Neuronal stem cell (in vitro differentiated cells): ENCODE measurements at places on chromosomes 3 and 15.

DNA sequence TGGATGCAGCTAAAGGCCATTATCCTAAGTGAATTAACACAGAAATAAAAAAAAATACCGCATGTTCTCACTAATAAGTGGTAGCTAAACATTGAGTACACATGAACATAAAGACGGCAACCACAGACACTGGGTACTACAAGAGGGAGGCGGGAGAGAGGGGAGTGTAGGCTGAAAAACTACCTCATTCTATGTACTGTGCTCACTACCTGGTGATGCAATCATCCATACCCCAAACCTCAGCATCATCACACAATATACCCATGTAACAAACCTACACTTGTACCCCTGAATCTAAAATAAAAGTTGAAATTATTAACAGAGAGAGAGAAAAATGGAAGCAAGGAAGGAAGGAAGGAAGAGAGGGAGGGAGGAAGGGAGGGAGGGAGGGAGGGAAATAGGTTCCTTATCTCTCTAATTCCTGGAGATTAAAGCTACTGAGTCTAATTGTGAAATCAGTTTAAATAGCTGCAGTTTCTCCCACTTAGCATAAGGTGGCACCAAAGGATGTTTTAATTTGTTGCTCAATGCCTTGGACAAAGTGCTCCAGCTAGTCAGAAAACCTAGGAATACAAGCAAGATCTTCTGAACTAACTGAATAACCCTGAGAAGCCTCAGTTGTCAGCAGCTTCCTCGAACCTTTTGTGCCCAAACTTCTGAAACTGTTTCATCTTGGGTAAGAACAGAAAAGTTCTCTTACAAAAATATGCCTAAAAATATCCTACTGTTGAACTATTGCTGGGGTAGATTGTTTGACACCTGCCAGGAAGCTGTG, 79.4 kb upstream of the ATP11B start:
- DNase-seq: no peak

DNA sequence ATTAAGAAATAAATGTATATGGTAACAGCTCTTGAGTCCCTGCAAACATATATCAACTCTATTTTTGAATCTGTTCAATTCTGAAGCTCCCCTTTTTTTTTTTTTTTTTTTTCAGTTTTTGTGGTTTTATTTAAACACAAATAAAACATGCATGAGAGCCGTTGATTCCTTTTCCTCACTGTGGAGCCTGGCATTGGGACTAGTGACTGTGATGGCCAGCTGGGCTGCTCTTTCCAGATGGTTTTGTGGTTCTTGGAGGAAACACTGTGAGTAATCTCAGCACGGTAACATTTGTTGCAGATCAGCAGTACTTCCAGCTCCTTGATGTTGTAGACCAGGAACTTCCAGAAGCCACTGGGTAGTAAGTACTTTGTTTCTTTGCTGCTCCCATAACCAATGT, 15.9 kb downstream of the EMC7 start:
- no peak for DNase-seq

- DNase-seq: no peak
Measured at GRCh38 chr15:47670365-47670764, 46.9 kb upstream of the SEMA6D start.

DNA sequence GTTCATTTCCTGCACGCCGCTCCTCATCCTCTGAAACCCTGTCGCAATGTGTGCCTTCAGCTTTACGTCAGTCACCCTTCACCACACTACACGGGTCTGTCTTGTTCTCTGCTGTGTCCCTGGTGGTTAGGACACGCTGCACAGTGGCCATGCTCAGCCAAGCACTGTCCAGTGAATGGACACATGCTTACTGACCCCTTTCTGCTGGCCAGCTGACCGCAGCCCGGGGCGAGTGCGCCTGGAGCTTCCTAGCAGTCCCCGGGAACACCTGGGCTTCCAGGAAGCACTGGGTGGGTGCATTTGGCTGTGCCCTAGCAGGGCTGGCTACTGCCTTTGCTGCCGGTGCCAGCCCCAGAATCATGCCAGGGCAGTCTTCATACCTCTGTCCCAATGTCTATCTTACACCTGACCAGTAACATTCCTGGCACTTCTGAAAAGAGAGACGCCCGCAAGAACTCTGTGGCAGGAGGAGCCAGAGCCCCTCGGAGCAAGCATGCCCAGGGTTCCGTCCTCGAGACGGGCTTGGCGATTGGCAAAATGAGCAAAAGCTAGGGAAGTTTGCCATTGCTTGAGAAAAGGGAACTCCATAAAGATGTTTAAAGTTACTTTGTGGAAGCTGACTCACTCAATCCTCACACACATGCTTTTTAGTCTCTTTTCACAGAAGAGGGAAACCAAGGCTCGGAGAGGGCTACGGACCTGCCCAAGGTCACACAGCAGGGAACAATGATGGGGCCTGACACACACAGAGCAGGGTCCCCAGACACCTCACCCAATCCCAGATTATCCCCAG, 15.7 kb upstream of the ZXDC start:
- no peak for DNase-seq

DNA sequence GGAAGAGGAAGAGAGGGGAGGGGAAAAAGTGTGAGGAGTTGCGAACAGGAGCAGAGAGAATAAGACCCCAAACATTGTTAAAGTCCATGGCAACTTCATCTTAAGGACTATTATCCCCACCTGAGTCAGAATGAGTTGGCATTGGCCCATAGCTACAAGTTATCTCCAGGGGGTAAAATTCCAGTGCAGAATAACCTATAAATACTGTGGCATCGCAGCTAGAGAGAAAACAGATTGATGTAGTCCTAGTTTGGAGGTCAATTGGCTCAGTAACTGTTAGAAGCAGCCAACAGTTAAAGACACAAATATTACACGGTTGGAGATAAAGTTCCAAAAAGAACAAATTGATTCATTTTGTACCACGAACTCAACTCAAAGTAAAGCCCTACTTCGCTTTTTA, 313.9 kb upstream of the CCDC54 start:
- DNase-seq: no peak

DNA sequence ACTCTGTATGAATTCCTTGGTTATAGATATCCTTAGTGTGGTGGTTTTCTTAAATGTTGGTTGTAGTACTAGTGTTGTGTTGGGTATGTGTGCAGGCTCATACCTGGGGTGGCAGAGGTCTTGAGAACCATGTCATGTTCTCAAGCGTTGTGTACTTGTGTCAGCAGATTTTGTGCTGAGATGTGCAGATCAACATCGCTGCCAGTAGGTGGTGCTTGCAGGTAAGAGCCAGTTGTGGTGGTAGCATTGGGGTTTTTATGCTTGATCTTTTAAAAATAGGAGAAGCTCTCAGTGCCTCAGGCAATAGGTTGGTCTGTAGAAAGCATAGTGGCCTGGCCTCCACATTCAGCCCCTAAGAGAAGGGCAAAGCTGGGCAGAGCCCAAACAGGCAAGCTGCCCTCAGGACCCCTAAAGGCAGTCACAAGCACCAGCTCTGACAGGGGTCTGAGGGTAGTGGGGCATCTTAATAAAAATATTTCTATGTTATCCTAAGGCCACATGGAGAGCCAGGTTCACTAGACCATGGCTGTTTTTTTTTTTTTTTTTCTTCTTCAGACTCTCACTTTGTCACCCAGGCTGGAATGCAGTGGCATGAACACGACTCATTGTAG, 164.0 kb downstream of the IL20RB start:
- peak; percentile 24 for DNase-seq

- no peak for DNase-seq
Measured at GRCh38 chr3:123075359-123075758, 8.5 kb downstream of the PDIA5 start.

- DNase-seq: no peak
Measured at GRCh38 chr3:123668906-123669305, 84.1 kb upstream of the HACD2 start.

DNA sequence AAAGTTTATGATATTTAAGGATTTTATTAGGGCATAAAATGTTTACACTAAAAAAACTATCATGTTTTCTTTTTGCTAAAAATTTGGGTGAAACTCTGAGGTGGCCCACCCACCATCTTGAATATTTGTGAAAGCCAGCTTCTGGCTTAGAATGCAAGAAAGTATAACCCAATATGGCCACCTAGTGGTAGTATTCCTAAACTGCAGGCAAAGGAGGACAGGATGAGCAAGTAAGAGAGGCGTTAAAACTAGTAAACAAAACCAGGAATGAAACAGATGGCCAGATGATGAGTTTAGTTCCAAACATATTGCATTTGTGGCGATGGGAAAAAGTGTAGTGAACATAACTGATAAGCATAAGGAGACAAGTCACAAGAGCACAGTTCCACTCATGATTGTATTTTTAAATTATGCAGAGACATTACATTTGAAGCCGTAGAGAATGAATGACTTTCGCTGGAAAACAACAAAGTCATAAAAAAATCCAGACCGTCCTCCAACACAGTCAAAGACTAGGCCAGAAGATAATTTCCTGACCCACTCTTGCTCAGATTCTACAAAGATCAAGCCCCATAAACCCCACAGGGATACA, 103.3 kb upstream of the PRTG start:
- DNase-seq: peak; percentile 84

DNA sequence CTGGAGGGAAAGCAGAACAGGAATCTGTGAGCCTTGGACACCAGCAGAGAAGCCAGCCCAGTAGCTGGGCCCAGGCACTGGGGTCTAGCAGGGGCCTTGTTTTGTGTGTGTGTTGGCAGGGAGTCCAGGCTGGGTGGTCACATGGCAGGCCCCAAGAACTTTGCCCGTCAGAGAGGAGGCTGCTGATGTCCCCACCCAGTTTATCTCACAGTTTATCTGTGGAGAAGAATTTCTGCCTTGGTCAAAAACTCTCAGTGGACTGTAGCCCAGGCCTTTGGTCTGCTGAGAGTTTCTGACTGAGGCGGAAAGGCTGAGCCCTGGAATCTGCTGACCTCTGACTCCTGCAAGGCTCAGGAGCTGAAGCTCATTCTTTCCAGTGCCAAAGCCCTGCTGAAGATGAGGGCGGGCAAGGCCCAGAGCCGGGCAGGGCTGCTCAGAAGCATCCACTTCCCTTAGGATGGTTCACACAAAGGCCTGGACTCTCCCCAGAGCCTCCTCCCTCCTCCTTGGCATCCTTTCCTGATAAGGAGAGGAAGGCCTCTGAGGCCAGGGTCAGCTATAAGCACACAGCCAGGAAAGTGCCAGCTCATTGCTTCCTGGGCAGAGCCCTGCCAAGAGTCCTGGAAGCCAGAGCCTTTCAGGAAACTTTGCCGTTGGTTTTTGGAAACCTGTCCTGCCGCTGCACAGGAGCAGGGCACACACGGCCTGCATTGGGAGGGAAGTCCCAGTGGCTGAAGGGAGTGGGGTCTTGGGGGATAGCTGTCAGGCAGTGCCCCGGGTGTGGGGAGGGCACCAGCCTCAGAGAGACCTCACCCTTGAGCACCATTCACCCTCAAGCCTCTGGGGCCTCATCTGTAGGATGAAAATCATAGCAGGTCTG, 37.2 kb upstream of the SLCO2A1 start:
- DNase-seq: no peak

- DNase-seq: no peak
Measured at GRCh38 chr3:72903004-72903403, 15.2 kb downstream of the GXYLT2 start.

GRCh38 chr3:130850044-130850797, 43.7 kb upstream of the ATP2C1 start:
- DNase-seq: no peak

GRCh38 chr15:29018995-29019976, 133.5 kb downstream of the APBA2 start:
- DNase-seq: no peak

- no peak for DNase-seq
Measured at GRCh38 chr3:126305427-126305826, 51.8 kb downstream of the KLF15 start.

DNA sequence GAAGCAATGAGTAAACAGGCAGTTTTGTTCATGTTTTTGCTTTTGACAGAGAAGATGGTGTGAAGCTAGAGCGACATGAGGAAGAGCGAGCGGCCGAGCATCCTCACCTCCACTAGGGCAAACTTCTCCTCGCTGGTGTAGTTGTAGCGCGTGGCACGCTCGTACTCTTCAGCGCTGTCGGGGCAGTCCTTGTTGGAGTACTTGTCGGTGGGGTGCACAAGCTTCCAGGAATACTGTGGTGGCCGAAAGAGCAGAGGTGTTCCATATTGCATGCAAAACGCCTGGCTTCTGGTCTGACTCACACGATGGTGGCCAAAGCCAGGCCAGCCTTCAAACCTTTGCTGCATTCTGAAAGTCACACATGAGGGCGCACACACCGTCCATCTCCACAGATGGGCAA, 54.3 kb downstream of the CYFIP1 start:
- no peak for DNase-seq

DNA sequence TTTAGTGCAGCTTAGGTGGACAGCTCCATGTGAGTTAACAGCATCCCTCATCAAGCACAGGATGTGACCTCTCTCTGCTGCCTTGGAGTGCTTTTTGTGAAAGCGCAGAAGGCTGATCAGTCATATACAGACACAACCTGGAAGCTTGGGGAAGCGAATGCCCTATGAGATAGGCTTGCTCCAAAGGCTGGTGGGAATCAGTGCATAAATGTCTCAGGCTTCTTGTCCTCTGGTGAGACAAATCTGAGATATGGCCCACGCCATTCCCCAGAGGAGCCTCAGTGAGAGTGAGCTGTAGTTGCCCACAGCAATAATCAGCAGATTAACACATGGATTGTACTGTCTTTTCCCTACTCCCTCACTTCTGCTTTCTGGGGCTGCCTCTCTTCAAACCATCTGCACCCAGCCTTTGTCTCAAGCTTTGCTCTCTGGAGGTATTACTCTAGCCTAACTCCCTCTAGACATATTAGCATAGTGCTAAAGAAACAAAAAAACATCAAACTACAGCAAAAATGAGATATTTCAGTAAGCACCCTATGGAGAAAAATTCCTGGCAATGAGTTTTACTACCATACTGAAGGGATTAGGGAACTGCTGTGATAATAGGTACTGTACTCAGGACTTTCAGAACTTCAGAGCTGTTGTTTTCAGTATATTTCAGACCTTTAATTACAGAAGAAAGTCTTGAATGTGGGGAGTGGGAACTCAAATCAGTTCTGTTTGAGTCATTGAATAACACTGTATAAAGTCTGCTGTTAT, 113.7 kb downstream of the OXSM start:
- no peak for DNase-seq

GRCh38 chr3:70811880-70812279, 499.4 kb upstream of the MDFIC2 start:
- DNase-seq: no peak

DNA sequence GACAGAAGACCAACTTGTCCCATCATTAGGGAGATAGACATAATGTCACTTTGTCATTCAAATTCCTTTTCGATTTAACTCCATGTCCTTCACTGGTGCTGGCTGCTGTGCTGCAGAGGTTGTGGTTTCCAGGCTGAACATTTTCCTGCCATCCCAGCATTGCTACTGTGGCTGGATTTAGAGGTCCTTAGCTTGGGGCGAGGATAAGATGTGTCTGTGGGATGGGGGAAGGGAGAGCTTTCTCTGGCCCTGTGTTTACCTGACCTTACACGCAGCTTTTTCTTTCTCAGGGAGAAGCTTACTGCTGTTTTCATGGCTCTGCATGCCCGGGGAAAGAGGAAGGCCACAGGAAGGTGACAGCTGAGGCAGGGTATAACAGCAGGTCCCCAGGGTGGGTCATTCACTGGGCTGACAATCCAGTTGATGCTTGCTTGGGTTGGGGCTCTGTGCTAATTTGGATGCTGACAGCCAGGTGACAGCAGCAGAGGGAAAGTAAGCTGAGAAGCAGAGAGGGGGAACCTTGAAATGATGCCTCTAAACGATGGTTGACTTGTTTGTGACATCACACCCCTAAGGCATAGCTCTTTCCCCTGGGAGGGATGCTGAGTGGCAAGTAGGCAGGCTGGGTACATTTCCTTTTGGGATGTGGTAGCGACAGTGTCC, 326.9 kb upstream of the CTNNB1 start:
- DNase-seq: no peak

- DNase-seq: no peak
Measured at GRCh38 chr3:124773351-124774326, 43.4 kb downstream of the UMPS start.
